Chondrocyte (in vitro differentiated cells): ENCODE measurements at places on chromosomes 12 and 14. TPM values are rescaled to one million over a fixed set of nuclear protein-coding genes. Genes with fewer than 3 reads are reported as not detected.

Gene AMDHD1
- 0.31 to 0.42 TPM in 2 of 3 replicates, not detected in the other for total RNA-seq

Gene RNF212B
- total RNA-seq = not detected in 3 replicates

Gene GDF3
- not detected in 3 replicates for total RNA-seq

Gene RDH16
- 0.10 TPM in 1 of 3 replicates, not detected in the others for total RNA-seq

Gene INHBE
- total RNA-seq = 0.77 to 8.5 TPM (median 8.4 TPM) in 3 replicates

Gene PLEKHG7
- not detected in 3 replicates for total RNA-seq

Gene HAL
- total RNA-seq = 0.10 to 0.92 TPM (median 0.28 TPM) in 3 replicates

Gene ZNF605
- 17.1 to 26.3 TPM (median 18.1 TPM) in 3 replicates for total RNA-seq

Gene DDHD1
- 12.9 to 16.5 TPM (median 13.7 TPM) in 3 replicates for total RNA-seq

GRCh38 chr12:96198965-96199364, 4.8 kb downstream of the ELK3 start:
- no peak for DNase-seq

DNA sequence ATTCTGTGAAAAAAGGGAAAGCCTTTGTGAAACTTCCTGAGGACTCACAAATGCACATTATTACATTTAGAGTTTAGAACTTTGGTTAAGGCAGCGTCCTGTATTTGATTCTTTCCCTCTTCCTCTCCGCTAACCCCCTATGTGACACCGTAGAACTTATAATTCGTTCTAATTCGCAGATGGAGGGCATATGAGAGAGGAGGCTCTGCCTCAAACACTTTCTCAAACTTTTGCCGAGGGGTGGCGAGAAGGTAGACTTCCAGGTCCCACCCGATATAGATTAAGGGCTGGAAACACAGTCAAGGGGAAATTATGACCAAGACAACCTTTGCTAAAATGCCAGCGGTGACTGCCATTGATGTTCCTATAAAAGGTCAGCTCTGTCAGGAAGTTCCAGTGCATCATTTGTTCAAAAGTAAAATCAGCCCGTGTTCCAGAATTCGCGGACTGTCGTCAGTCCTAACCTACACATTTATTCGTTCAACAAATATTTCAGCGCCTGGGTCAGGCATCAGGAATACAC, 904 bp upstream of the PAPOLA start:
- DNase-seq = no peak

GRCh38 chr14:59309291-59309900, 120.9 kb downstream of the DAAM1 start:
- DNase-seq = no peak

DNA sequence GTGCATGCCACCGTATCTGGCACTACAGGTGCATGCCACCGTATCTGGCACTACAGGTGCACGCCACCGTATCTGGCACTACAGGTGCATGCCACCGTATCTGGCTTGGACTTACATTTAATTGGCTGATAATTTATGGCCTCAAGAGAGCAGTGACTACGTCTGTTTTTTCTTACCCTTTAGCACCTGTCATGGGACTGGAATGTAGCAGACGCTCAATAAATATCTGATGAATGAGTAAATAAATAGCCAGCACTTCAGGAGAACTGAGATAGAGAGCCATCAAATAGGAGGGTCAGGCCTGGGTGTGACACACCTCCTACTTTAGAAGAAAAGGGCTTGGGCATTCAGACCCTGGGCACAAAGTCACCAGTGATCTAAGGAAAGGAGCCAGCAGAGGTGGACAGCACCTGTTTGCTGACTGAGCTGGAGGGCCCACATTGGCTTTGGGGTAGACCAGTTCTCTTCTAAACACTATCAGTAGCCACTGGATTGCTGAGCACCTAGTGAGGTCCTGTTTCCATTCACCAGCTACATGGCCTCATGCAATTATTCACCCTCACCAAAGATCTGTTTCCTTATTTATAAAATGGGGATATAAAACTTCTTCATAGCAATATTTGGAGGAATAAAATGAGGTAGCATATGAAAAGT, 50.1 kb downstream of the RFX4 start:
- no peak for DNase-seq

DNA sequence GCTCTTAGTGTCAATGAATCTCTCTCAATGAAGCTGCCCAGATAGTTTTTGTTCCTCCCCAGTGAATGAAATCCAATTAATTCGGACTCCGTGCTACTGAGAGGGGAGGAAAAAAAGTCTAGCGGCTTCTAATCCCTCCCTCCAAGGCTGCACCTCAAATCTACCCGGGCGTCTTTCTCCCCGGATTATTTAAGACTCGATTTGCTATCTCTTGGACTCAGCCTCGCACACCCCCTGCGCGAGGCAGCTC, 134 bp downstream of the DUSP6 start:
- no peak for DNase-seq

DNA sequence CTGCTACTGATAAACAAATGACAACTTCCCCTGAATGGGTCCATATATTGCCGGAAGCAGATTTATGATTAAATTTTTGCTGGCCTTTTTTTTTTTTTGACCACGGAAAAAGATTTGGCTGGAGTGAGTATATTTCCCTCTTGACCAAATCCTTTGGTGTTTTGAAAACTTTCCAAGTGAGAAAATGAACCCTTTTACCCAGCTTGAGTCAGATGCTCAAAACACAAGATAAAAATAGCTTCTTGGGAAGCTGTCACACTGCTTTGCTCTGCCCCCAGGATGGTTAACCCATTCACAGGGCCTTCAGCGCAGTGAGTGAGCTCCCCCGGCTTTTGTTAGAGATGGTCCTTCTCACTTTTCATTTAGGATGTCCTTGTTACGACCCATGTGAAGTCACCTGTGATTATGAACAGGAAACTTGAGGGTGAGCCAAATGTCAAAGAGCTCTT, 224.3 kb downstream of the PELI2 start:
- DNase-seq = no peak

GRCh38 chr14:55328317-55328716, 57.1 kb downstream of the FBXO34 start:
- DNase-seq = no peak

DNA sequence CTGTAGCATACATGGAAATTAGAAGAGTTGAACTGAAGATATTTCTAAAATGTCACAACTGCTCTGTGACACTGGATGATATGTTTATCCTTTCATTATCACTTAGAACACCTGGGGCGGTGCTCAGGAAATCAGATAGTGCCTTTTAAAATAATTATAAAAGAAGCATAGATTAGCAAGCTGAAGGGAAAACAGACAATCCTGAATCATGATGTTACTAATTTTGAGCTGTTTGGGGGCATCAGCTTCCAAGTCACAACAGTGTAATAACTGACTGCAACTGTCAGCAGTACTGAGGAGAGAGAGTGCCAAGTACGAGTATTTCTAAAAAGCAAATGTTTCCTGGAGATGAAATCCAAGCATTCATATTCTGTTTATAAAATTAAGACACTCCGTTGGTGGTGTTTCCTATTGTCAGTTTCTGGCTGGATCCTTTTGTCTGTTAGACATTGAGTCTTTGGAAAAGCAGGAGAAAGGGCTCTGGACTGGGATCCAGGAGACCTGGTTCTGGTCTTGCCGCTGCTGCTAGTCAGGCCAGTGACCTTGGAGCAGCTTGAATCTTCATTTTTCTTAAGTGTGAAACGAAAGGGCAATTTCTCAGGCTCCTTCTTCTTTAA, 380.1 kb downstream of the EGLN3 start:
- DNase-seq = no peak

DNA sequence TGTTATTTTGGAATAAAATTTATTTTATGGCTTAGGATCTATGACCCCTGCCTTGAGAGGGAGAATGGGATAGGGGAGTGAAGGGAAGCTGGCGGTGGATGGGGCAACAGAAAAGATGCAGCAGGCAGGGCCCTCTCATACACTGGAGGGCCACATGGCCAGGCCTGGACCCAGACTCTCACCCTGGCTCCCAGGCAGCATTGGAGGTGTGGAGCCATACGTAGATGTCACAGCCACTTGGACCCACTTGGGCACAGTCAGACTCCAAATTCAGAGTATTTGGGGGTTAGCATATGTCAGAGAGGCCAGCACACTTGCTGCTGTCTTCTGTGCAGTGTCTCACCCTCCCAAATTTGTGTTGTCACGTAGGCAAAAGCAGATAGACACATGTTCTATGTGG, 6.5 kb downstream of the NAB2 start:
- DNase-seq = no peak

DNA sequence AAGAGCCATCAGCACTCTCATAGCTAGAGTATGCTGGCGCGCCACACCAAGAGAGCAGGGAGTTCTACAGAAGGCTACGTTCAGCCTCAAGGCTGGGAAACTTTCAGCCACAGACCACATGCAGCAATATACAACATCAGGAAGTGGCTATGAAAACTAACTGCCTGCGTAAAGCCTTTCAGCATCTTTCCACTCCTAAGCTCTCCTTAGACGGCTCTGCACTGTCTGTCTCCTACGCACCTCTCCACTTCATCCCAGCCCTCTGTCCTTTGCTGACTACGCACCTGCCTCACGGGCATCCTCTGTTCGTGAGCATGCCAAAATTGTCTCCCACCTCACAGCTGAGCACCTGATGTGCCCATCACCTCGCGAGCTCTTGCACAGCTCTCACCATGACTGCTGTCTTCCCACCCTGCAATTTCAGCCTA, 9.7 kb downstream of the MPHOSPH9 start:
- no peak for DNase-seq

- no peak for DNase-seq
These were observed 348.0 kb downstream of the BCL11B start for GRCh38 chr14:98924046-98924445.

- no peak for DNase-seq
These were observed 17.2 kb upstream of the MARK3 start for GRCh38 chr14:103367995-103368394.

- DNase-seq = no peak
These were observed 16.5 kb downstream of the PRKCH start for GRCh38 chr14:61337893-61338292.

- no peak for DNase-seq
These were observed 180.6 kb upstream of the EEA1 start for GRCh38 chr12:93109551-93110203.

DNA sequence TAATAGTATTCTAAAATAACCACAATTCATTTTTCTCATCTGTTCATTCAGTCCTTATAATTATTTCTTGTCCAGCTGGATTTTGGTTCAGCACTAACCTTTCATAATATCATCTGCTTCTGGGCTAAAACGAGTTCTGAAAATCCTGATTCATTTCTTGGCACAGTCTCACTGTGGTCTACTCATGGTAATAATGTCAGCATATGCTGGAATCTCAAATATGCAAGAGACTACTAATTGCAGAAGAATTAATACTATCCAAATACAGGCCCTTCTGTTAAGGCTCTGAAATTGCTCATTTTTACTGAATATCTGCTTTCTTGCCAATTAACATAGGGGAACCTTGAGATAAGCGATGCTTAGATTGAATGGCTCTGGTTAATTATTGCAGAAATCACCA, 597.1 kb downstream of the RPL10L start:
- no peak for DNase-seq

- DNase-seq = no peak
These were observed 2.5 kb upstream of the RNASE13 start for GRCh38 chr14:21037156-21037555.

- no peak for DNase-seq
These were observed 73.6 kb upstream of the ELK3 start for GRCh38 chr12:96120359-96121100.

DNA sequence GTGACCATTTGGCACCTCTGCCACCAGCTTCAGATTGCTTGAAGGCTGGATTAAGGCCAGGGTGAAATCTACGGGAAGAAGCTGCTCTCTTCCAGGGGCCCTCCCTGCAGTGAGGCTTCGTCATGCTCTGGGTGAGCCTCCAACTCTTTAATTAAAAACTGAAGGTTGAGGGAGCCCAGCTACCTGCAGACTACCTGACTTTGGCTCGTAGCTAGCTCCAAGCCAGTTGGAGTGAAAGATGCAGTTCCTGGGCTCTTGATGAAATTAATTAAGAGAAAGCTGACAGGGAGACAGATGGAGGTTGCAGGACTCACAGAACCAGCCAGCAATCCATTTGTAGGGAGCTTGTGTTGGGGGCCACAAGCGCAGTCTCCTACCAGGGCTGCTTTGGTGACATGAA, 168.5 kb upstream of the SFSWAP start:
- no peak for DNase-seq

DNA sequence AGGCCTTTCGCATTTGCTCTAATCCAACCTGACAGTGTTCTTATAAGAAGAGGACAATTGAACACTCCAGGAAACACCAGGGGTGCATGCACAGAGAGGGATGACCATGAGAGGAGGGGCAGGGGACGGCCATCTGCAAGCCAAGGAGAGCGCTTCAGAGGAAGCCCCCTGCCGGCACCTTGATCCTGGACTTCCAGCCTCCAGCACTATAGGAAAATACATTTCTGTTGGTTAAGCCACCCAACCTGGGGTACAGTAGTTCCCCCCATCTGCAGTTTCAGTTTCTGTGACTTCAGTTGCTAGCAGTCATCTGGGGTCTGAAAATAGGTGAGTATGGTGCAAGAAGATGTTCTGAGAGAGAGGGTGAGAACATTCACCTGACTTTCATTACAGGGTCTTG, 64.7 kb downstream of the CLMN start:
- no peak for DNase-seq

DNA sequence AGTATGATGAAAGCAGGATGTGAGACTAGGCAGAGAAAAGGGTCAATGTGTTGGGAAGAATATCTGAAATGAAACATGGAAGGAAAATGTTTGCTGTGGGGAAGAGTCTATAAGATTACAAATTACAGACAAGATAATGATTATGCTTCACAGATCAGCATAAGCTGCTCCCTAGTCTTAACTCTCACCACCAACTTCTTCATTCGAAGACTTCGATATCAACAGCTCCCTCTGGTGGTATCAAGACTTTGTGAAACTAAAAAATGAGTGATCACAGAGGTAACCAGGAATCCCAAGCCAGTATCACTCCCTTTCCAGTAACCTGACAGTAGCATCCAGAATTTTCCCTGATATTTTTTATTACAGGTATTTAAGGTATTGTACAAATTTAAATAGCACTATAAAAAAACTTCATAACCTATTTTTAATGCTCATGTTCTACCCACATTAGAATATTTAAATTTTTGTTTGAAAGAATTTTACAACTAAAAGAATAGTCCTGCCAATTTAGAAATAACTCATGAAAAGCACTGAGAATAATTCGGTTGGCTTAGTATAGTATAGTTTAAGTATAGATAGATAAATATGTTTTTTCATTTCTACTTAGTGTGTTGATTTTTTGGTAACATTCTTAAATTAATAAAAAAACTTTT, 84.4 kb downstream of the C2CD5 start:
- DNase-seq = no peak

DNA sequence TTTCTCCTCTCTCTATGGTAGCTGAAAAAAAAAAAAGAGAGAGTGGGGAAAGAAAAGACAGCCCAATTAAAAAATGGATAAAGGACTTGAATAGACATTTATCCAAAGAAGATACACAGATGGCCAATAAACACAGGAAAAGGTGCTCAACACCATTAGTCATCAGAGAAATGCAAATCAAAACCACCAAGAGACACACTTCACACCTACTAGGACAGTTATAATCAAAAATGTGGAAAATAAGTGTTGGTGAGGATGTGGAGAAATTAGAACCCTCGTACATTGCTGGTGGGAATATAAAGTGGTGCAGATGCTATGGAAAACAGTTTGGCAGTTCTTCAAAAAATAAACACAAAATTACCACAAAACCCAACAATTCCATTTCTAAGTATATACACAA, 172.4 kb upstream of the GRIN2B start:
- no peak for DNase-seq

- no peak for DNase-seq
These were observed 40.1 kb downstream of the TESC start for GRCh38 chr12:117059156-117059555.

- no peak for DNase-seq
These were observed 472.8 kb downstream of the RGS6 start for GRCh38 chr14:72404998-72405397.

- DNase-seq = no peak
These were observed 997 bp downstream of the CYP27B1 start for GRCh38 chr12:57765698-57766463.

GRCh38 chr14:101234244-101234937, 326.9 kb upstream of the DIO3 start:
- DNase-seq = no peak
